ENCODE measurements at places on chromosomes 3 and 15.

- DNase-seq, result peak; percentile 57
These were observed 188.6 kb upstream of the TBL1XR1 start for GRCh38 chr3:177385831-177386301.

- peak; percentile 17 for DNase-seq
These were observed 93.8 kb upstream of the UBE2E1 start for GRCh38 chr3:23711916-23712494.

- DNase-seq, result peak; percentile 73
These were observed 51.7 kb downstream of the CLDN11 start for GRCh38 chr3:170470063-170471016.

DNA sequence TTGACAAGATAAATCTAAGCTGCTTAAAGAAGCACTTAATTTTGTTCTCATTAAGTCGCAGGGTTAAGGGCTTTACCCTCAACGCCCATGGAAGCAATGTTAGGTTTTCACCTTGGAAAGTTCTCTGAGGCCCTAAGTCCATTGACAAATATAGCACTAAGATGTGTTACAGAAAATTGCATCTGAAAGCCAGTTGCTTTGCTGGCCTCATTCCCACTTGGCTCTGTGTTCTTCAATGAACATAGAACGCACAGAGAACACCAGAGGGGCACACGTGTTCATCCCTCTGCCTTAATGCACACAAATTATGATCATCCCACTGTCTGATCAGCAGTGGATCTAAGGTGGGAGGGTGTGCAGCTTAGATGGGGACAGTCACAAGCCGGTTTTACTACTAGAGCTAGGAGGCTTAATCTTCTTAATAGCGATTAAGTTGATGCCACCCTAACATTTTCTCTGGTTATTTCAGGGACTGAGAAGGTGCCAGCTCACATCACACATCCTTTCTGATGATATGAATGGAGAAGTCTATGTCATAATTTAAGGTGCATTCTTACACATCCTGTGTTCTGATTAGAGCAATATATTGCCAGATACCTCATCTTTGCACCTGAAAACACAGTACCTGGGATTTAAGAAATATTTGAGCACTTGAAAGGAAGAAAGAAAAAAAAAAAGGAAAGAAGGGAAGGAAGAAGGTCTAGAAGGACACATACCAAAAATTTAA is 224.4 kb upstream of the ICE2 start:
- DNase-seq, result no peak

- no peak for DNase-seq
These were observed 46.5 kb upstream of the MANF start for GRCh38 chr3:51338632-51339031.

DNA sequence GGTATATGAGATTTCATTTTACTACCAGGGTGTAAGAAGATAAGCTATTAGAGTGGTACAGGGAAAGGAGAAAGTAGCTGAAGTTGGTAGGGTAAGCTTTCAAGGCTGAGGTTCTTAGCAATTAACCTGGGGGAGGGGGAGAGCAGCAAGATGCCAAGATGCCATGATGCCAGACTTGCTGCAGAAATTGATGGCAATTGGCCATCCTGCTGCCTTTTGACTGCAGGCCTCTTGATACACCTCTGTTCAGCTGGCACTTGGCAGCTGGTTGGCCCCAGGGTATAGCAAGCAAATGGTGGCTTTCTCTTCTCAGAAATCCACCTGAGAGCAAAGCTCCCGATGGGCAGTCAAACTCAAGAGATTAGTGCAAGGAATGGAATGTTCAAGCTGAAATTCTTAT is 21.4 kb upstream of the DPH6 start:
- no peak for DNase-seq

GRCh38 chr3:31973837-31974236 is 7.2 kb downstream of the OSBPL10 start:
- DNase-seq, result no peak

DNA sequence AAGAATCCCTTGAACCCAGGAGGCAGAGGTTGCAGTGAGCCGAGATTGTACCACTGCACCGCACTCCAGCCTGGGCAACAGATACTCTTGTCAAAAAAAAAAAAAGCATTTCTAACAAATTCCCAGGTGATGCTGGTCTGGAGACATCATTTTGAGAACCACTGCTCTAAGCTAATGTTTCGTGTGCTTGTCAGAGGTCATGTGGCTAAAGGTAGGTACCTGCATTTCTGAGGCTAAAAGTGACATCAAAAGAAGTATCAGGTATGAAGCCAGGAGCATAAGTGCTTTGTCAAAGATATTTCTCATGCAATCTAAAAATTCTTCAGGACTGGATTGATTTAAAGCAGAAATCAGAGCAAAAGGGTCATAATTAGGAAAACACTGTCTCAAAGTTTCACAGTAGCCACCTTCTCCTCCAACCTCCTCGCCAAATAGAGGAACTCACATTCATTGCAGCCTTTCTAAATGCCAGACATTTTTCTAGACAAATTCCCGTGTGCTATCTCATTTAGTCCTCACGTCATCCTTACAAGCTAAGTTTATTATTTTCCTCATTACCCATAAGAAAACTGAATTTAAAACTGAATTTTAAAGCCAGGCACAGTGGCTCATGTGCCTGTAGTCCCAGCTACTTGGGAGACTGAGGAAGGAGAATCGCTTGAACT is 25.7 kb upstream of the GSK3B start:
- no peak for DNase-seq
